ENCODE measurements at places on chromosomes 7 and 10.

- DNase-seq: no peak
These were observed 482.5 kb downstream of the GLRX3 start for GRCh38 chr10:130618647-130619046.

DNA sequence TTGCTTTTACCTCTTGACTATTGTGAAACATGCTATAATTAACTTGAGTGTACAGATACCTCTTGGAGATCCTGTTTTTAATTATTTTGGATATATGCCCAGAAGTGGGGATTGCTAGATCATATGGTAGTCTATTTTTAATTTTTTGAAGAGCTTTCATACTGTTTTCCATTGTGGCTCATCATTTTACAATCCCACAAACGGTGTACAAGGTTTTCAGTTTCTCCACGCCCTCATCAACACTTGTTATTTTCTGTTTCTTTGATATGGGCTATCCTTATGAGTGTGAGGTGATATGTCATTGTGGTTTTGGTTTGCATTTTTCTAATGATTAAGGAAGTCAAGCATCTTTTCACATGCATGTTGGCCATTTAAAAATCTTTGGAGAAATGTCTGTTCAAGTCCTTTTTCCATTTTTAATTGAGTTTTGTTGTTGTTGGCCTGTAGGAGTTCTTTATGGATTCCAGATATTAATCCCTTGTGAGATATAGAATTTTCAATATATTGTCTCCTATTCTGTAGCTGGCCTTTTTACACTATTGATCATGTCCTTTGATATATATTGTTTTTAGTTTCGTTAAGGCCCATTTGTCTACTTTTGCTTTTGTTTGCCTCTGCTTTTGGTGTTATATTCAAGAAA is 7.5 kb downstream of the AGK start:
- DNase-seq: no peak

- DNase-seq: peak; percentile 73
These were observed 11.2 kb downstream of the SLC13A4 start for GRCh38 chr7:135716677-135717238.

DNA sequence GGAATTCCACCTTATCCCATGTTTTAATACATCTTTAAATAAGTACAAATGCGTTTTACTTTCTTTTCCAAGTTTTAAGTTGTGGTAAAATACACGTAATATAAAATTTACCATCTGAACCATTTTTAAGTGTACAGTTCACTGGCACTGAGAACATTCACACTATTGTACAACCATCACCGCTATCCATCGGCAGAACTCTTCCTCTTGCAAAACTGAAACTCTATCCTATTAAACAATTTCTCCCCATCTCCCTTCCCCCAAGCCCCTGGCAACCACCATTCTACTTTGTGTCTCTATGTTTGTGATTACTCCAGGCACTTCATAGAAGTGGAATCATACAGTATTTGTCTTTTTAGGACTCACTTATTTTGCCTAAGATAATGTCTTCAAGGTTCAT is 33.8 kb downstream of the HIP1 start:
- no peak for DNase-seq

DNA sequence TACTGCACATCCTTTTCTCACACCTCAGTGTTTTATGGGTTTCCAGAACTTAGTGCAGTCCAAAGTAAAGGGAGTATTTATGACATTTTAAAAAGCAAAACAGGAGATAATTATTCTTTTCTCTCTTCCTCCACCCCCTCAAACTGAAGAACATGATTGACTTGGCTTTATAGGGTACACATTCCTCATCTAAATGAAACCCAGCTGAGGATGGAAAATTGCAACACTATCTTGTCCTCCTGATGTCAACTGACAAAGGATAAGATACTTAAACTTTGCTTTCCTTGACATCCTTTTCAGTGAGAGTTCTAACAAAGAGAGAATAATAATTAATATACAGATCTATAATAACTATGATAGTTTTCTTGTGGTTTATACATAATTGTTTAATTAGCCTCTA is 299.1 kb downstream of the BBS9 start:
- no peak for DNase-seq

DNA sequence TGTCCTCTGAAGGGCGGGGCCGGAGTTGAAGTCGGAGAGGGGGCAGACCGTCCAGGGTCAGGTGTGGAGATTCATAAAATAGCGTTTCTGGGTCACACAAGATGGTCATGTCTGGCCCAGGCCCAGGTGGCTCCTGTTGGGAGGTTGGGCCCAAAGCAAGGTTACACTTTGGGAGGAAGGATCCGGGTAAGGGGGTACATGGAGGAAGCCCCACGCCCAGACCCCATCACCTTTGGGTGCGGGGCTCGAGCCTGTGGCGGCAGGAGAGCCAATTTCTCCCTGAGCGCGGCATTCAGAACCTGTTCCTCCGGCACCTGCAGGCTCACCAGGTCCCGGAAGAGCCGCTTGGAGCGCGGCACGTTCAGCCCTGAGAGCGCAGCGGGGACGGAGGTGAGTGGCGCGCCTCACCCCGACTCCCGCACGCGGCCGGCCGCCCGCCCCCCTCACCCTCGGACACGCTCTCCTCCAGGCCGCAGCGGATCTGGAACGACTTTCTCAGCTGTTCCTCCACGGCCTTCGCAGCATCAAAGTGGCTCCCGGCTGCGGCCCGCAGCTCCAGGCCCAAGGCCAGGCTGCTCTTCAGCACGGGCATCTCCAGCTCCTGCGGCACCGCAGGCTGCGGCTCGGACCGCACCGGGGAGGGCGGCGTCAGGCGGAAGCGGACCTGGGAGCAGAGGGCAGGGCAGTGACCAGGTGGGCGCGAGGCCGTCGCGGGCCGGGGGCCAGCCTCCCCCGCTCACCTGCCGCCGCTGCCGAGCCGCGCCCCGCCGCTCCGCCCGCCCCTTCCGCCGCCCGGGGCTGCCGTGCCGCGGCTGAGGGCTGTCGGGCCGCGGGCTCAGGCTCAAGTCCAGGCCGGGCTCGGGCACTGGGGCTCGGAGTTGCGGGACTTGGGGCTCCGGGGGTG is 644 bp downstream of the PPP1R35 start:
- DNase-seq: no peak

DNA sequence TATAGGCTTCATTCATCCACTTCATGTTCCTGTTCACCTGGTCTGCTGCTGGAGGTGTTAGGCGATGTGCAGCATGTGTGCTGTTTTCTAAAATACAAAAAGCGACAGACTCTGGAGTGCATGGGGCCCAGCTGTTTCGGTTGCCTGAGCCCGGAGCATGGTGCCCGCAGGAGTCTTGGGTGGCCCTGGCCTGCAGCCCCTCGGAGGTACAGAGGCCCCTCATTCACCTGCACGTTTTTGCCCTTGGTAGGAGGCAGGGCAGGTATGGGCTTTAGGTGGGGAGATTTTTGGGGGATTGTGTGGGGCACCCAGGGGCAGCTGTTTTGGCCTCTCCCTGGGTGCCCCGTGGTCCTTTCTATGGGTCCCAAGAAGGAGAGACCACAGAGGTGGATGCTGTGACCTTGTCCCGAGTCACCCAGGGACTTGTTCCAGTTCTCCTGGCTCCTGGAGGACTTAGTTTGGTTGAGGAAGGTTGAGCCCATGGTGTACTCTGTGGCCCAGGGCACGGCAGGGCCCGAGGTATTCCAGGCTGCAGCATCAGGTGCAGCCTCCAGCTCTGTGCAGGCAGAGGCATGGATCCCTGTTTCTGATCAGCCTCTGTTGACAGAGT is 130.7 kb downstream of the TRRAP start:
- no peak for DNase-seq

DNA sequence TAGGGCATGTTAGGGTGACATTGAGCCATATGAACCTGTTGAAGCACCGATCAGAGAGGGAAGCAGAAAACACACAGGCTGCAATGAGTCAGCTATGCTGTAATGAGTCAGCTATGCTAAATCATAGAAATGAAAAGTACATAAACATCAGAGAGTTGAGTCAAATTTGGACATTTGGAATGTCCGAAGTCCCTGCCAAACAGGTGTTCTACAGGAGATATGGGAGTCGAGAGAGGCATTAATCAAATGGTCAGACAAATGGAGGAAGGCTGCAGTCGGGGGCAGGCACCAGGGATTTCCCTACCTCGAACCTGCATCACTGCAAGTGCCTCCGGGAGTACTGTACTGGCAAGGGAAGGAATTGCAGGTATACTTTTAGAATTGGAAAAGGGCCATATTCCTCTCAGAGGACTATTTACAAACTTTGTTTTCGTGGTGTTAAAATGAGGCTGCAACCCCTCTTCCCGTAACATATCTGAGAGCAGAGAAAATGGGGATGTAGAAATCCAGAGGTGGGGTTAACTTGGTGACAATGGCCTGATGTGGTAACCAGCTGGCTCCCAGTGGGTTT is 8.8 kb upstream of the ZC3HAV1 start:
- DNase-seq: peak; percentile 56

DNA sequence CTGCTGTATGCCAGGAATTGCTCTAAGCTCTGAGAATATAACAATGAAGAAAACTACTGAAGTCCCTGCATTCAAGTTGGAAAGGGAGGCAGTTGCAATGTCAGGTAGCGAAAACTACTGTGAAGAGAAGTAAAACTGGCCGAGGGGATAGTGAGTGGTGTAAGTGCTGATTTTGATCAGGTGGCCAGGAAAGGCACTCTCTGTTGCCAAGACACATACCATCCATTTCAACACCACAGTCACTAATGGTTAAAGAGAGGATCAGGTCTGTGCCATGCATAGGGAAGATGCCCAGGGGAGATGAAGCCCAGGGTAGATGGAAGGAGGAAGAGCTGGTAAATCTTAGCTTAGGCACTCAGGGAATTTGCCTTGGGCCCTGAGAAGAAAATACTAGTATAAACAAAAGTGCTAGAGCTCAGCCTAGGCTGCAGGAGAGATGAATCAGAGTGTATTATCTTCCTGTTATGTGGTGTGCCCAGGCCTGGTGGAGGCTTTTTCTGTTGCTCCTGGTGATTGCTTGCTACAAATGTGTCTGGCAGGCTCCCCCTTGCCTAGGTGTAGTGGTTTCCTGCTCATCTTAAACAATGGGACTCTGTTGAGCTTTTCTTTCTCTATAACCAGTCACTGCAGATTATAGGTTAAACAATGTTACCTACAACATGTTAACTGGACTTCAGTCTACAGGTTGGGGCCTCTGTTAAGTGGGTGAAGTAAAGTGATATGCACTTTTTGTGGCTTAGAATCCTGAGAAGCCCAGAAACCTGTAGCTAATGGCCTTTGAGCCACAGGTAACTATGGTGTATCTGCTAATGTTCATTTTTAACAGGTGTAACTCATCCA is 125.5 kb downstream of the LRRC4 start:
- peak; percentile 50 for DNase-seq

DNA sequence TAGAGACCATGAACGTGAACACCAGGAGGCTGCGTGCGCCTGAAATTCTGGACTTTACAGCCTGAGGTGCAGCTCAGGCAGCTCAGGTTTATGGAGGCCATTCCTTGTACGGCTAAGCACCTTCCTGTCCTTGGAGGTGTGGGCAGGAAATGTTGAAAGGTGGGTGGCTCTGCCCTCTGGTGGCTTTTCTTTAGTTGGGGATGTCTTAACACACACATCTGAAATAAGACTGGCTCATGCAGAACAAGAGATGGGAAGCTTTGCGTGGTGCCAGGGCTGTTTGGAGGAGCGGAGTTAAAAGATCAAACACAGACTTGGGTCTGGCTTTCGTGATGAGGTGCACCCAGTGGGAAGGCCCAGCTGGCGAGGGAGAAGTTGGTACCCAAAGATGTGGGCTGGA is 64.1 kb downstream of the DOCK1 start:
- DNase-seq: peak; percentile 33

GRCh38 chr7:27175626-27176523 is 1.8 kb upstream of the HOXA10 start:
- no peak for DNase-seq

GRCh38 chr7:10474048-10474447 is 499.6 kb upstream of the PHF14 start:
- no peak for DNase-seq

GRCh38 chr10:75403144-75403938 is 1.8 kb upstream of the ZNF503 start:
- DNase-seq: peak; percentile 7

DNA sequence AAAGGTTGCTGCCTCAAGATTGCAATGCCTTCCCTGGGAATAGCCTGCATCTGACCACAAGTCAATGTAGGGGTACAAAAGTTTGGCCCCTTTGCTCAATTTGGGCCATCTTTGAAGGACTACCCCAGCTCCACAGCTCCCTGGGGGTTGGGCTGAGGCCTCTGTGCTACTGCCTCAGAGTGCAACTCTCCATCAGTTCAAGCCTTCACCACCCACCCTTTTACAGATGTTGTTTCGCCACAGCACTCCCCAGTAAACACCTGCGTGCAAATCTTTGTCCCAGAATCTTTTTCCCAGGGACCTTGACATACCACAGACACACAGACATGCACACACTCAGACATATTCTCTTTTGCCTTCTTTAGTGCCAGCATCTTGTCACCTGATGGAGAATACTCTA is 66.0 kb upstream of the ANKRD1 start:
- DNase-seq: no peak

DNA sequence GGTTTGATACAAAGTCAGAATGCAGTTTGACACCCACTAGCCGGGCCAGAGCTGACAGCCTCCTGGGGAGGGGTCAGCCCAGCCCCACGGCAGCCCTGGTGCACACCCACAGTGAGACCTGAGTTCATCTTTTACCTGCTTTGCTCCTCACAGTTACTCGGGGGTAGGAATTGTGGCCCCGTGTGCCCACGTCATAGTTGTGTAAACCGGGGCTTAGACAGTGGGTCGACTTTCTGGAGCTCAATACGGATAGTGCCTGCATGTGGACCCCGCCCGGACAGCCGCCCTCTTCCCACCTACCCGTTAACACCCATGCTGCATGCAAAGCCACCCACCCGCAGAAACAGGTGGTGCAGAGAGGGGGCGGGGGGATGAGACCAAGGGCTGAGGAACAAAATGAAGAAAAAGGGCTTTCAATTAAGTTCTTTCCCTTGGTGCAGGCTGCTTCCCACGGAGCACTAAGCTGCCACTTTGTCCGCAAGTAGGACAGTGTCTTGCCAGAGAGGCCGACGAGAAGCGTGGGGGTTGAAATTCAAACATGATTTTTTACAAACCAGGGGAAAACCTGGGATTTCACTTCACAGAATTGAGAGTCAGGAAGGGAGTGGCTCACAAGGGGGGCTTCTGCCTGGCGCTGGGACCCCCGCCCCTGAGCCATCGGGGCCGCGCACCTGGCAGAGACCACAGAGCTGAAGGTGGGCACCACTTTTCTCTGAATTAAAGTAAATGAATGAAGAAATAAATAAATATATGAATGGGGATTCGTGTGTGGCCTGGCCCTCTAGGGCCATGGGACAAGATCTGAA is 24.6 kb upstream of the FOXL3 start:
- no peak for DNase-seq

DNA sequence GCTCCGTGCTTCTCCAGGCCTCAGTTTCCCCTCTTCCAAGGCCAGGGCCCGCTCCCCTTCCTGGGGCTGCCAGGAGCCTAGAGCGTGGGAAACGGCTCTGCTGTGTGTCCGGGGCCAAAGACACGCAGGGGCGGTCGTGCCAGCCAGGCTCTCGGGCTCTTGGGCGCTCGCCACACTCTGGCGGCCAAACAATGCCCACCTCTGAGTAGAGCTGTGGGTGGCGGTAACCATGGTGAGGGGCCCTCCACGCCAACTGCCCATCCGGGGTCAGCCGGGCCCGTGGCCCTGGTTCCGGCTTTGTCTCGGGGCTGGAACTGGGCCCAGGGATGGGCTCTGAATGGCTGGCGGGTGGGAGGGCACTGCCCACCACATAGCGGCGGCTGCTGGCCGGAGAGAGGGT is 16.0 kb downstream of the GRIFIN start:
- DNase-seq: no peak

All from RCC 7860 (cell line).